NCI-H1930 (cell line): ENCODE measurements at places on chromosomes 12 and 14.

GRCh38 chr12:101799774-101800173, 31.0 kb downstream of the GNPTAB start:
- no peak for DNase-seq

DNA sequence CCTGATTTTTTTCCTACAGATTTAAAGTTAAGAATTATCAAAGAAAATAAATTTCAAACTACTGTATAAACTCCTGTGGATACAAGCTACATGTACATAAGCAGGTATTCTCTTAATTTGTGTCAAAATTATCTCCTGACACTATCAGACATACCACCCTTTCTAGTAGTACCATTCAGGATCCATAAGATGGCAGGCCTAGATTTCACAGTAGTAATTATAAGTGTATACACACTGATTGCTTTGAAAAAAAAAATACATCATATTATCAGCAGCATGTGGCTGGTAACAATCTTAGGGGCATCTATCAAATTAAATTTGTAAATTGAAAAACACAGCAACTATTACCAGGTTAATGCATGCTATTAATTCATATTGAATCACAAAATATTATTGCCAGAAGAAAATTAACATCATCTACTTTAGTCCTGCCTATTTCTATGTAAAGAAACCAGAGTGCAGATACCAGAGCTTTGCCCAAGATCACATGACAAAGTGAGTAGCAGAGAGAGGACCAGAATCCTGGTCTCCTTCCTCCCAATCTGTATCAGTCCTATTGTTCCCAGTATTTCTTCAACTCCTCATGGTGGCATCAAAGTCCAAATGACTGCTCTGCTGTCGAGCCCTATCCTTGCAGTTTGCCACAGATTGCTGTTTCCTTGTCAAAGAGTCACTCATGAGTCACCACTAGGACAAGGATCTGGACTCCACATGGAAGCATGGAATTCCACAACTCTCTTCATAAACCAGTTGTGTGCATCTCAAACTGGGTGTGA, 27.7 kb upstream of the CALM1 start:
- no peak for DNase-seq

- no peak for DNase-seq
These were observed 50.8 kb upstream of the PIWIL1 start for GRCh38 chr12:130286741-130287440.

DNA sequence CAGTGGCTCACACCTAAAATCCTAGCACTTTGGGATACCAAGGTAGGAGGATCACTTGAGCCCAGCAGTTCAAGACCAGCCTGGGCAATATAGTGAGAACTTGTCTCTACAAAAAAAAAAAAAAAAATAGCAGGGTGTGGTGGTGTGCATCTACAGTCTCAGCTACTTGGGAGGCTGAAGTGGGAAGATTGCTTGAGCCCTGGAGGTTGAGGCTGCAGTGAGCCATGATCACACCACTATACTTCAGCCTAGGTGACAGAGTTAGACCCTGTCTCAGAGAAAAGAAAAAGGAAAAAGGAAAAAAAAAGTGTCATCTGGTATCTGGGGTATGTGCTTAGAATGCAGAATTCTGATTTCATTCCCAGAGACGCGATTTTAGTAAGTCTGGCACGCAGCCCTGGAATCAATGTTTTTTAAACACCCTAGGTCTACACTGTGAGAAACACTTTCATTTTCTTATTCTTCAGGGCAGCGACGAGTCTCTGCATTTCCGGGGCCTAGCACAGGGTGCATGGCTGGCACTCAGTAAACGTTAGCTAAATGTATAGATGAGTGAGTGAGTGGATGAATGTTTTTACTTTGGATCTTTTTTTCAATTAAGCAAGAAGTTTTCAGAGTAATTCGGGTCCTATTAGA, 243.8 kb upstream of the PWP1 start:
- DNase-seq, result no peak

DNA sequence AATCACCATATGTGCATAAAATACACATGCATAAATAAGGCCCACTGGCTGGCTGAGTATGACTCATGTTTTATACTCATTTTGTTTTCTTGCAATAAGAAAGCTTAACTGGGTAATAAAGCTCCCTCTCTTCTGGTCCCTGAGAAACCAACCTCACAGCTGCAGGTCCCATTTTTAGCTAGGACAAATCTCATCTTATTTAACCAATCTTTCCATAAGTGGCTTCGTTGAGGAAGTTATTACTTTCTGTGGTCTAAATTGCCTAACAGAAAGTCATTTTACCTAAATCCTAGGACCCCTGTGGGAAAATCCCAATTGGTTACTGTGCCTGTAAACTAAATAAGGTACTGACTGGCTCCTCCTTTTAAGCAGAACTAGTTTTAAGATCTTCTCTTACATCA, 232.8 kb upstream of the FBXO33 start:
- DNase-seq, result no peak

GRCh38 chr12:79183003-79183402, 318.4 kb downstream of the SYT1 start:
- DNase-seq, result no peak

DNA sequence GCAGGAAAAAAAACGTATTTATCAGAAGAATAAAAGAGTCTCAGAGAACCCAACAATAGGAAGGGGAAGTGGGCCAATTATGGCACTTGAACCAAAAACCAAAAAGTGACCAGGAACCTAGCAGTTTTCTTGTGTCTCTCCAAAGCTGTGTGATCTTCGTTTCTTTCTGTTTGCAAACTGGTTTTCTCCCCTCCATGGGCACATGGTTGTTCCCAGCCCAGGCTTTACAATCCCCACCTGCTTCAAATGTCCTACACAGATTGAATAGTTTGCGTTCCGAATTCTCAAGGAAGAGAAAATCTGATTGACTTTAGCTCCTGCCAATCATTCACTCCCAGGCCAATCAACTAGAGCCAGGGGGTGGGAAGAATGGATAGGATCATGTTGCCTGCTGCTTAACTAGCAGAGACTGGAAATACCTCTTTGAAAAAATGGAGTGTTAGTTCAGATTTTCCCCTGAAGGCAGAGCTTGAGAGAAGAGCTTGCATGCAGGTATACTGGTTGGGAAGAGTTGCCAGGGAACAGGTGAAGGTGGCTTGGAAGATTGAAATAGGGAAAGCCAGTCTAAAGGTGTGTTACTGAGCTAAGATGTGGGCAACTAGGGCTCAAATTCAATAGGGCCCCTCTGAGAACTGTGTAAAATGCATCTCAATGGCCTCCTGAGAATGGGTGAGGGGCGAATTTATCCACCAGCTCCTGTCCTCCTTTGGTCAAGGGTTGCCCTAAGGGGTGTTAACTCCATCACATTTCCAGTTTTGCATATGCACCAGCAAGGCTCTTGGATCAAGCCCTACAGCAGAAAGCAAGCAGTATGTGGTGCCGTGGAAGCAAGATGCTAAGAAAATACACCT, 106.4 kb upstream of the SRRM4 start:
- no peak for DNase-seq

GRCh38 chr12:87270919-87271318, 758.3 kb downstream of the C12orf50 start:
- DNase-seq, result no peak

- DNase-seq, result no peak
These were observed 90.5 kb downstream of the SLC2A13 start for GRCh38 chr12:40015345-40015744.

GRCh38 chr12:120247621-120248030, 17.9 kb downstream of the PXN start:
- DNase-seq, result no peak
